ENCODE measurements at places on chromosomes 16 and 17.

DNA sequence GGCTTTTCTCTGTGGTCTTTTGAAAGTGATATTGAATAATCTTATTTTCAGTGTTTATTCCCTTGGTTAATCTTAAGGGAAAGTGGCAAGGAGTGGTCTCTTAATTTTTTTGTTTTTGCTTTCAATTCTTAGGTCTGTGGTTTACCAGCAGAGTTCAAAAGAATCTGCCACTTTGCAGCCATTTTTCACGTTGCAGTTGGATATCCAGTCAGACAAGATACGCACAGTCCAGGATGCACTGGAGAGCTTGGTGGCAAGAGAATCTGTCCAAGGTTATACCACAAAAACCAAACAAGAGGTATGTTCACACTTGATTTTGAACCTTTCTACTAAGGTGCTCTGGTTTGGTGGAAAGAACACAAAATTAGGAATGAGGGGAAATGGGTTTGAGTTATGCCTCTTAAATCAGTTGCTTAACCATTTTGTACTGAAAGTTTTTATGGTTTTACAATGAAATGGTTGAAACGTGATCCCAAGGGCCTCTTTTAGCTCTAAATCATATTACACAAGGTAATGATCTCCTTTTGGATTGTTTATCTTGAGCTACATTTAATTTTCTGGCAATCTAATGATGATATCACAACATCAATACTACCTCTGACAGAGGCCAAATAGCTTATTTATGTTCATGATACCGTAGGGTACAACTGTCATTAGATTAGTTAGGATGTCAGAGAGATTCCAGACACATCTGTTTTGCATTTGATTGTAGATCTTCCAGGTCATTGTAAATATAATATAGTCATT, 51.6 kb upstream of the CRISPLD2 start:
- no peak for DNase-seq

- DNase-seq, result peak; percentile 50
These were observed 25.4 kb downstream of the DNAJA2 start for GRCh38 chr16:46947900-46948547.

DNA sequence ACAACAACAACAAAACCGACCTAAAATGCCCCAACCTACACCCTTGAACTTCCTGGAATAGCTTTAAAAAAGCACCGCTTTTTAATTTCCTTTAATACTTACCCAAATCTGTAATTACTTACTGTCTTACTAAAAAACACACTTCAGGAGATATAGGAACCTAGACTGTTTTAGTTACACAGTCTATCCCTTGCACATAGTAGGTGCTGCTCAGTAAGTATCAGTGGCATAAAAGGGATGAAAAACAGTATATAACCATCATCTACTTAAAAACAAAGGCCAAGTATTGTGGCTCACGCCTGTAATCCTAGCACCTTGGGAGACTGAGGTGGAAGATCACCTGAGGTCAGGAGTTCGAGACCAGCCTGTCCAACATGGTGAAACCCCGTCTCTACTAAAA, 6.1 kb downstream of the SUMO2 start:
- no peak for DNase-seq

DNA sequence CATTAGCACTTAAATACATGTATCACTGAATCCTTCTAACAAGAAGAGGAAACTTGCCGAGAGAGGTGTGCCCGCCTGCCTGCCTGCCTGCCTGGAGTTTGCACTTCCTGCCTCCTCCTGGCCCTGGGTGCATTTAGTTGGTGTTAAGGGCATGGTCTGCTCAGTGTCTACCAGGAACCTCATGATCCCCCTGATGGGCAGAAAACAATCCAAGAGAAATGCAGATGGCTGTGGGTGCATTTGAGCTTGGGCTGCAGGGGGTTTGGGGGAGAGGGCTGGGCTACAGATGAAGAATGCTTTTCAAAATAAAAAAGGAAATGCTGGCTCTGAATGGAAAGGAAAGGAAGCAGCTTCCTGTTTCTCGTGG, 10.1 kb downstream of the KSR1 start:
- no peak for DNase-seq

DNA sequence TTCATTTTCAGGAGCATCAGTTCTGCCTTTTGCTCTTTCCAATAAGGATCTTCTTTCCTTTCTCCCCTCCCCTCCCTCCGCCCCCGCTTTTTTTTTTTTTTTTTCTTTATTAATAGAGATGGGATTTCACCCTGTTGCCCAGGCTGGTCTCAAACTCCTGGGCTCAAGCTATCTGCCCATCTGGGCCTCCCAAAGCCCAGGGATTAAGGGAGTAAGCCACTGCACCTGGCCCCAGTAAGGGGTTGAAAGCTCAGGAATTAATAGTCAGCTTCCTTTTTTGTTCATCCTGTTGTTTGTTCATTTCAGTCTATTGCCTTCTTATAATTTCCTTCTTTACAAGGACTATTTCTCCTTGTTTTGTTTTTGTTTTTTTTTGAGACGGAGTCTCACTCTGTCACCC, 7.9 kb upstream of the C17orf58 start:
- no peak for DNase-seq

DNA sequence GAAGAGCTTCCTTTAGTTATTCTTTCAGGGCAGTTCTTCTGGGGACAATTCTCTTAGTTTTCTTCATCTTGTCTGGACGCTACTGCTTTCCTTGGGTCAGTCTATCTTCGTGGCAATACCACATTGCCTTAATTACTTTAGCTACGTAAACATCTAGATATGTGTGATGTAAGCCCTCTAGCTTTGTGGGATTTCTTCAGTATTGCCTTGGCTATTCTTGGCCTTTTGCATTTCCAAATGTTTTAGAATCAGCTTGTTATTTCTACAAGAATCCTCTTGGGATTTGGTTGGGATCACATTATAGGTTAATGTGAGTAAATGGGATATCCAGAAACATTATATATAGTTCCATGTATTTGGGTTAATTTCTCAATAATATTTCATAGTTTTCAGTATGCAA, 9.0 kb upstream of the ST6GALNAC2 start:
- peak; percentile 64 for DNase-seq

DNA sequence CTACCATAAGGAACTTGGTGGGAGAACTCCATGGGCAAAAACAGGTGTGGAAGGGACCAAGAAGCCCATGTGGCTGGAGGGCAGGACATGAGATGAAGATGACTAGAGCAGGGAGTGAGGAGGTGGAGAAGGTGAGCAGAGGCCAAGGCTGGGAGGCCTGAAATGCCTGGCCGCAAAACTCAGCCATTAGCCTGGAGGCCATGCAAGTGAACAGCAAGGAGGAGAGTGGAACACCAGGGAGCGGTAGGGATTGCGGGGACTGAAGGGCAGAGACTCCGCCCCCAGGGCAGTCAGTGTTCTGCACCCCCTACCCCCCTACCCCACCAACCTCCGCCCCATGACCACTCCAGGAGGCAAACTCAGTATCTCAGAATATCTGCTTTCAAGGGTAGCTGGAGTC, 17.0 kb downstream of the BCL7C start:
- DNase-seq, result peak; percentile 26

- DNase-seq, result no peak
These were observed 591.4 kb downstream of the TMEM114 start for GRCh38 chr16:7998789-7999453.

GRCh38 chr16:75762746-75763145, 36.5 kb upstream of the CPHXL start:
- no peak for DNase-seq

GRCh38 chr16:55189224-55189623, 134.8 kb upstream of the IRX6 start:
- no peak for DNase-seq

GRCh38 chr17:8818654-8819330, 19.6 kb upstream of the MFSD6L start:
- no peak for DNase-seq

DNA sequence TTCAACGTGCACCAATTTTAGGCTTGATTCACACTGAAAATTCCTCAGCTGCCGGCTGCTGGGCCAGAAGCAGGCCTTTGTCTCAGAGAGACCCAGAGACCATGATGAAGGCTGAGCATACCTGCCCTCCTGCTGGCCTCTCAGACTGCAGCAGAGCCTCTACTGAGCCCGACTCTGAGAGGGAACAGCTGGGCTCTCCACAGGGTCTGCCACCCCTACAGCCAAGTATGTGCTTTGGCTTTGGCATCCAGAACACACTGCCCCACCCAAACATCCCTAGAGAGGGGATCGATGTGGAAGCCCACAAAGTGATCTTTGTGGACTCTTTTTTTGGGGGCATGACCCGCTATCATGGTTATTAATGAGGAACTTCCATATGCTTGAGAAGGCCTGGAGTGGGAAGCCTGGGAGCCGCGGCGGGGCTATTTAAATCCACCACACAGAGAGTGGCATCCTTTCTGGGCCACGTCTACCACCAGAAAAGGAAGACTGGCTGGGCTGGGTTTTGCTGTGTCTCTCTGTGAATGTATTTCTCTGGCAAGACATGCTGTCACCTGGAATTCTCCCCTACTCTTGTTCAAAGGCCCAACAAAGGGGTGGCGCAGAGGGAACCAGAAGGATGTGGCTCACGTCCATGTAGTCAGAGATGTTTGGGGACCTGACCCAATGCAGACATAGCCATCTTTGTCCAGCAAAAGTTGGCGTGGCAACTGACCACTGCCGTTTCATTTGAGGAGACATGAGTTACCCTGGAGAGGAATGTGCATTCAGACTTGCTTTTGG, 69.3 kb downstream of the GNAO1 start:
- DNase-seq, result no peak

GRCh38 chr17:44607836-44608690, 48.2 kb upstream of the MEIOC start:
- no peak for DNase-seq

GRCh38 chr16:29812754-29813643, 1.0 kb downstream of the PRRT2 start:
- DNase-seq, result no peak

- no peak for DNase-seq
These were observed 22.1 kb upstream of the IL17C start for GRCh38 chr16:88616320-88616719.

DNA sequence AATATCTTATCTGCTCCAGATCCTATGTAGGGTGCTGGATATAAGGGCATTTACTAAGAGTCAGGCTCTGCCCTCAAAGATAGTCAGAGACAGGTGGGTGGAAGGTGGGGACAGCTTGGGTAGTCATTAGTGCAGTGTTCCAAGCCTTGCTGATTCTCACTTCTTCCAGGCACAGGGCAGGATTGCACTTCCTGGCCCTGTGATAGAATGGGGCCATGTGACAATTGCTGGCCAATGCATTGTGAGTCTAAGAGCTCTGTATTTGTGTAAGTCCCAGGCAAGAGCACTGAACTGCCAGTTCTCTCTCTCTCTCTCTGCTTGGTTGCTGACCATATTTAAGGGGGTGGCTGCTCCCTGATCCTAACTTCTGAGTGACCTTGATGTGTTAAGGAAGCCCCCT, 112.1 kb downstream of the C16orf78 start:
- DNase-seq, result no peak

DNA sequence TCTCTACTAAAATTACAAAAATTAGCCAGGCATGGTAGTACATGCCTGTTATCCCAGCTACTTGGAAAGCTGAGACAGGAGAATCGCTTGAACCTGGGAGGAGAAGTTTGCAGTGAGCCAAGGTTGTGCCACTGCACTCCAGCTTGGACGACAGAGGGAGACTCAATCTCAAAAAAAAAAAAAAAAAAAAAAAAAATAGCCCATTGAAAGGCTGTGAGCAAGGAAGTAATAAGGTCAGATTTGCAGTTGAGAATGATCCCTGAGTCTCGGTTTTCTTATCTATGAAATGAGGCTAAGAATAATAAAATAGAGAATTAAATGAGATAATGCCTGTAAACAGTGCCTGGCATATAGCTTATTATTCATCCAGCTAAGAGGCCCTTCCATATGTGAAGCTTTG, 1.3 kb upstream of the PDK2 start:
- no peak for DNase-seq

DNA sequence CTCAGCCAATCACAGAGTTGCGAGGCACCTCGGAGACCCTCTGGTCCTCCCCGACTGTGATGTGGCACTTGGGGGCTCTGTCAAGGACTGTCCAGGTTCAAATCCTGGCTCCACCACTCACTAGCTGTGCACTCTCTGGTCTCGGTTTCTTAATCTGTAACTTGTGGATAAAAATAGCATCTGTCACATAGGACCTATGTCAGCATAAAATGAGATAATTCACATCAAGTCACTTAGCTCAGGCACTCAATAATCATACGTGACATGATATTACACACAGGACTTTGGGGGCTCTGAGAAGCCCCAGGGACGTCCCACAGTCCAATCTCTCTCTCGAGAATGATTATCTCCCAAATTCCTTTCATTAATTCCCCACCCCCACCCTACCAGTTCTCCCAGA, 166.4 kb downstream of the COPRS start:
- DNase-seq, result no peak

- DNase-seq, result peak; percentile 82
These were observed 2.3 kb upstream of the ACTG1 start for GRCh38 chr17:81514739-81515529.

DNA sequence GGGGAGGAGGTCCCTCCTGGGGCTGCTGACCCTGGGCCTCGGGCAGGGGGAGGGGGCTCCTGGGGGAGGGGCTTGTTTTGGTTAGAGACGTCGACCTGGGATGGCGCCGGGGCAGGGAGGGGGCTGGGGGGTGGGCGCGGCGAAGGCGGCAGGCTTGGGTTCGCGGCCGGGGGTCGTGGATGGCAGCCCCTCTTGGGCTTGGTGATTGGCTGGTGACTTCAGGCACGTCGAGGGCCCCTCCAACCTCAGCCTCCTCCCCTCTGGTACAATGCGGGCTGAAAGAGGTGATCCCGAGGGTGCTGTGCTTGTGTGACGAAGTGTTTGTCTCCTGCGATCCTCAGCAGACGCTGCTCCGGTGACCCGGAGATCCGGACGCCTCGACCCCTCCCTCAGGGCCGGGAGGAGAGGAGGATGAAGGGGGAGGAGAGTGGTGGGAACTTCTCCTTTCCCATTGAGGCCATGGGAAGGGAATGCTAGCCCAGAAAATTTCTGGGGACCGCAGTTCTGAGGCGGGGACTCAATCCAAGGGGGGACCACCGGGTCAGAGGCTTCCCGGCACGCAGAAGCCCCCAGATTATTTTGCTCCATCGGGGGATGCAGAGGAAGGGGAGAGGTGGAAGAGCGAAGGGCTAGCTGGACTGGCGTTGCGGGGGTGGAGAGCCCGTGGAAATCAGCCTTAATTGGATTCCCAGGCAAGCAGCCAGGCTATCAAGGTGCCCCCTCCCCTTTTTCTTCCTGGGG, 43.9 kb downstream of the RAI1 start:
- peak; percentile 86 for DNase-seq

GRCh38 chr16:65548470-65548869, 426.6 kb upstream of the CDH11 start:
- DNase-seq, result no peak

- DNase-seq, result peak; percentile 43
These were observed 13.6 kb downstream of the TAC4 start for GRCh38 chr17:49834118-49834743.
